Myocyte (in vitro differentiated cells): ENCODE measurements at places on chromosomes 6 and 20.

GRCh38 chr20:44435630-44436335, 39.9 kb upstream of the TTPAL start:
- DNase-seq: peak; percentile 60

GRCh38 chr6:161301338-161301737, 27.5 kb upstream of the AGPAT4 start:
- peak; percentile 19 for DNase-seq

DNA sequence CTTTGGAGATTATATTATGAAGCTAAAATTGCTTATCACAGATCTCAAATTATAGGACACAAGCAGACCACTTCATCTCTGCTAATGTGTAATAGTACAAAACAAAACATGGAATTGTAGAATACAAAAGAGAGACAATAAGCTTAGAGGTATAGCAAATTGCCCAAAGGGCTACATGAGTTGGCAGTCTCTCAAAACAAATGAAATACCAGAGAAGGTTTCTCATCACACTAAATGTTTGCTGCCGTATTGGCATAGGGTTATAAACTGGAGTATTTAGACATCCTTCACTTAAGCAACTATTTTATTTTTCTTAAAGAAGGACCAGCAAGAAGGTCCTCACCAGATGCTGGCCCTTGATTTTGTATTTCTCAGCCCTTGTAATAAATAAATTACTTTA, 5.9 kb upstream of the EYA4 start:
- no peak for DNase-seq

DNA sequence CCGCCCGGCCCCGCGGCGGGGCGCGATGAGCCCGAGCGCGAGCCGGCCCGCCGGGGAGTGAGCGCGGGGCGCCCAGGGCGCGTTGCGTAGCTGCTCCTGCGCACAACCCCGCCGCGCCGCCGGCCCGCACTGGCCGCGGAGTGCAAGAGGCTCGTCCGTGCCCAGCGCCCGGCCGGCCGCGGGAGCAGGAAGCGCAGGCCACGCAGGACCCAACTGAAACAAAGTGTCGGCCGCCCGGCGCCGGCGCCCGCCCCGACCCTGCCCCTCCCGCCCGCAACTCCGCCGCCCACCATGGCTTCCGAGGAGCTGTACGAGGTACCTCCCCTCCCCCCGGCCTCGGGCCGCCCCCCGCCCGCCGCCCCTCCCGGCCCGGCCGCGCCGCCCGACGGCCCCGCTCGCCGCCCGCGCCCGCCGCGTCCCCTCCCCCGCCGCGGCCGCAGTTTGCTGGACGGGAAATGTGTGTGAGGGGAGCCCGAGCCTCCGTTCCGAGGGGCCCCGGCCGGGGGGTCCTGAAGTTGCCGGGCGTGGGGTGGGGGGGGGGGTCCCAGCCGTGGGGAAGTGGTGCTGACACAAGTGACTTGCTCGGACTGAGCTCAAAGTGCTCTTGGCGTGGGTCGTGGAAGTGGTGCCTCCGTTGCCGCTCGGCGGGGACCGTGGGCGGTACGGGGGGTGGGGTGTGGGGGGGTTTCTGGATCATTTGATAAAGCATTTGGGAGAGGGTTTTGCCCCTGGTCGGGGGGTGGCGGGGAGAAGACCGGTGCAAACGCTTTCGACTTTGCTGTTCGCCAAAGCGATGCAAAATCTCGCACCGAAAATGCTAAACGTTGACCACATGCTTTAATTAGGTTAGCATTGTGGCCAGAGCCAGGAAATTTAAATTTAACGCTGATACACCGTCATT, 539 bp downstream of the CDYL start:
- peak; percentile 51 for DNase-seq
